Stimulated activated CD8-positive, alpha-beta memory T cell treated with anti-CD3 and anti-CD28 coated beads, Interleukin-4, amount 100 ng/mL, for 1 hour (primary cell): ENCODE measurements at places on chromosomes 2 and 18.

GRCh38 chr2:106168657-106169056 is 25.4 kb downstream of the UXS1 start:
- DNase-seq = no peak

DNA sequence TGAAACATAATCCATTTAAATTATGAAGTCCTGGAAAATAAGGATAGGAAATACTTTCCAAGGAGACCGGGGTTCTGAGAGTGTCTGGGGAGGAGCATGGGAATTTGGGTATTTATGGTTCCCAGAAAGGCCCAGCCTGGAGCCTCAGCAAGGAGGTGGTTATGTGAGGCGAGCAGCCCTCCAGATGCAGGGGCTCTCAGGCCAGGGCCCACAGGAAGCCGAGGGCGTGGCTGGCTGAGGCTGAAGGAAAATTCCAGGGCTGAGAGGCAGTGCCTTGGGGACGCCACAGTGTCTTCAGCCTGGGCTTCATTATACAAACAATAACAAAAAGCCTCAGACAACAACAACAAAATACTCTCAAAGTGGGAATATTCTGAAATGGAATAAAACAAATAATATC is 86.9 kb upstream of the SERPINE2 start:
- DNase-seq = no peak

DNA sequence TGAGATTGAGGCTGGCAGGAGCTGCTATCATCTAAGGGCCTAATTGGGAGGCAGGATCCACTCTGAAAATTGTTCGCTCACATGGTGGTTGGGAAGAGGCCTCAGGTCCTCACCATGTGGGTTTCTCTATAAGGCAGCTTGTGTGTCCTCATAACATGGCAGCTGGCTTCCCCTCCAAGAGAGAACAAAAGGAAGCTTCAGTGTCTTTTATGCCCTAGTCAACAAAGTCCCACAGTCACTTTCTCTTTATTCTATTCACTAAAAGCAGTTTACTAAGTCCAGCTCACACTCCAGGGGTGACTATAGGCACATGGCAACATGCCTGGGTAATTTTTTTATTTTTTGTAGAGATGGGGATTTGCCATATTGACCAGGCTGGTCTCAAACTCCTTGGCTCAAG is 5.8 kb upstream of the ITGAV start:
- no peak for DNase-seq

GRCh38 chr2:60480089-60480773 is 73.2 kb downstream of the BCL11A start:
- DNase-seq = no peak

- no peak for DNase-seq
These were observed 1267.8 kb downstream of the SUCLG1 start for GRCh38 chr2:83191316-83191715.

DNA sequence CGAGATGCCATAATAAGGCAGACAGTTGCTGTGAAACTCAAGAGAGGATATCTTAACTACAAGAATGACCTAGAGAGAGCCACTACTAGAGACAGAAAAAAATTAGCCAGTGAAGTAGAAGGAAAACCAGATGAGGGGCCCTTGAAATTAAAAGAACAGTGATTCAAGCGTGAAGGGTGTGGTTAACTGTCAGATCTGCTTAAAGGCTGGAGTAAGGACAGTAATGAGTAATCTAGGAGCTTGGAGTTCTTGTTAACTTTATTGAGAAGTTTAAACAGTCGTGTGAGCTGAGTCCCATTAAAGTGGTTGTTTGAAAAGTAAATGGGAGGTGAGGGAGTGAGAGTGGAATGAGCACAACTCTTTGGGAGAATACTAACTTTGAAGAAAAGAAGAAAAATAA is 21.3 kb downstream of the PIGN start:
- no peak for DNase-seq

DNA sequence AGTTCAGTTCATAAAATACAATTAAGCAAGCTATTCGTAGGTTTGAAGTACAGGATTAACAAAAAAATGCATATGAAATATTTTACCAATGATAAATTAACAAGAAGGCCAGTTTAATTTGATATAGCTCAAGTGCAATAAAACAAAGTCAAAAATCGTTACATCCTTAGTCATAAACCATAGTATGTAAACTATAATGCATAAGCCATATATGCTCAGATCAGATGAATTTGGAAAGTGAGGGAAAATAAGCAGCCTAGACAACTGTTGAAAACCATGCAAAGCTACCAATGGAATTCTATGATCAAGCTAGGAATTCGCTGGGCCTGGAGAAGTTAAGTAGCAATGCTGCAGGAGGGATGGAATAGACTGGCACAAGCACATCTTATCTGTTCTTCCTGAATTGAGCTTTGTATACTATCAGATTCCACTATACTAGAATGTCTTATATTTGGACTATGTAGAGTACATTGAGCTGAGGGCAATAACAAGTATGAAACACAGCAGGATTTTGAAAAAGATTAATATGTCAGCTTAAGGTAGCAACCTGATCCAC is 682.0 kb downstream of the IRS1 start:
- no peak for DNase-seq

DNA sequence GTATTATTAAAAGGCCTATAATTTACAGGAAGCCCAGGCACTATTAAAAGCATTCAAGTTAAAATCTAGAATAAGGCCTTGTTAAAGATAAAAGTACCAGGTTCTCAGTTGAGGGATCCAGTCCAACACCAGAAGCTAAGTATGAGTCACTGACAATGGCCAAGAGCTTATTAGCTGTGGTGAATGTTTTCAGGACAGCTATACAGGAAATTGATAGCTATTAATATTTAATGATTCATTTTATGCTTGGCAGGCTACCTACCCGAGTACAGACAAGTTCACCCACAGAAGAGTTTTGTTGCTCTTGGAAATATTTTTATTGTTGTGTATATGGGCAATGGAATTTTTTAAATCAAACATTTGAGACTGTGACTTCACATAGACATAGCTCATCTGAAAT is 729.6 kb upstream of the ZNF804A start:
- DNase-seq = no peak

- no peak for DNase-seq
These were observed 98.0 kb upstream of the EFEMP1 start for GRCh38 chr2:56021579-56021978.

DNA sequence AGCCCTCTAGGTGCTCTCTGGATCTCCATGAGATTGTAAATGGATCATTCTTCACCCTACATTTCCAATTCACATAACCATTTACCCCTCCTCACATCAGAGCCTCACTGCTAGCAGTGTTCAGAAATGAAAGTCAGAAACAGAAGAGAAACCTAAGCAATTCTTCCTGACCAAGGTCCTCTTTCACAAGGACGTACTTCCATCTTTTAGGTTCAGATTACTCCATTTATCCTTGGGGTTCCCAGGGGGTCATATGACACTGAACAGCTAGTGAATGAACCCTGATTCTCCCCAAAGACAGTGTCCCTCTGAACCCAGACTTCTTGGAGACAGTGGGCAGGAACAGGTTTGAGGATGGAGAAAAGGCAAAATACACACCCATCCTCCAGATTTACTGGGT is 12.9 kb upstream of the MARCO start:
- DNase-seq = no peak

GRCh38 chr2:97858442-97858841 is 137.3 kb downstream of the TMEM131 start:
- DNase-seq = no peak

DNA sequence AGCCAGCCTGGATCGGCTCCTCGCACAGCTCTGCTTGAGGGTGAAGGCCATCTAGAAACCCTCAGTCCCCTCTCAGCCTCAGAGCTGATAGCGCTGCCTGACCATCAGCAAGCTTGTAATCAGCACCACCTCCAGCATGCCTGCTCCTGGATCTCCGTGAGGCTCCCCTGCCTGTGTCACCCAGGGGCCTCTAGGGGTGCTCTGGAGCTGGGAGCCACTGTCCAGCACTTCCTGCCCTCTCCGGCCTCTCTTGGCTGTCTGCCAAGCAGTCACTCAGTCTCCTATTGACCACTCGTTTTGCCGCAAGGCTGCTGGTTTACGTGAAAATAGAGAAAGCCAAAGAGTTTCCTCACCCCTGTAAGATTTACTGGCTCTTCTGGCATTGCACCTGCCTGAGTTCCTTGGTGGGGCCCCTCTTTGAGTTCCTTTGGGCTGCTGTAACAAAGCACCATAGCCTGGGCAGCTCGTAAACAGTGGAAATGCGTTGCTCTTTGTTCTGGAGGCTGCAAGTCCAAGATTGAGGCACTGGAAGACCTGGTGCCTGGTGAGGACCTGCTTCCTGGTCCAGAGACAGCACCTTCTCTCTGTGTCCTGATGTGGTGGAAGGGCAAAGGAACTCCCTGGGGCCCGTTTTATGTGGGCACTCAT is 17.9 kb downstream of the CAPN10 start:
- DNase-seq = no peak

DNA sequence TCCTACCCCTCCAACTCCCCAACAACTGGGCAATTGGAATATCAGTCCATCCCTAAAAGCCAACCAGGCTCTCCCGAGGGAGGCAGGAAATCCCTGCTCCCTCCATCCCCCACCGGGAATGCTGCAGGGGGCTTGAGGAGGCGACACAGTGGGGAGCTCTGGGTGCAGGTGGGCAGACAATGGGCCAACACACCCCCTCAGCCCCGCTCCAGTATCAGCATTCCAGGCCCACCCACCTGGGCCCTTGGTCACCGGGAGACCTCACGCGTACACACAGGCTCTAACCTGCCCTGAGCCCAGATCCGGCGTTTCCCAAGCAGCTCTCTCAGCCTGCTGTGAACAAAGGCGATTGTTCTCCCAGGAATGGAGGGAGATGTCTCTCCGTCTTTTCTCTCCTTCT is 37.6 kb upstream of the FZD7 start:
- no peak for DNase-seq

DNA sequence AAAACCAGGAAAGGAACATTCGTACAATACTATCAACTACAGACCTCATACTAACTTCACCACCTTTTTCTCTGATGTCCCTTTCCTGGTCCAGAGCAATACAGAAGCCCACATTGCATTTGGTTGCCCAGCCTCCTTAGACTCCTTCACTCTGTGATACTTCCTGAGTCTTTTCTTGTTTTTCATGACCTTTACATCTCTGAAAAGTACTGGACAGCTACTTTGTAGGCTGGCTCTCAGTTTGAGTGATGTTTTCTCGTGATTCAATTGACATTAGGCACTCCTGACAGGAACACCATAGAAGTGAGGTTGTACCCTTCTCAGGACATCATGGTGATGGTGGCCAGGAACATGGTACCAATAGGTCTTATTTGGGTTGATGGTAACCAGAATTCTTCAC is 185.9 kb upstream of the SLC39A10 start:
- DNase-seq = no peak

GRCh38 chr18:59419386-59419785 is 60.3 kb upstream of the LMAN1 start:
- DNase-seq = no peak

DNA sequence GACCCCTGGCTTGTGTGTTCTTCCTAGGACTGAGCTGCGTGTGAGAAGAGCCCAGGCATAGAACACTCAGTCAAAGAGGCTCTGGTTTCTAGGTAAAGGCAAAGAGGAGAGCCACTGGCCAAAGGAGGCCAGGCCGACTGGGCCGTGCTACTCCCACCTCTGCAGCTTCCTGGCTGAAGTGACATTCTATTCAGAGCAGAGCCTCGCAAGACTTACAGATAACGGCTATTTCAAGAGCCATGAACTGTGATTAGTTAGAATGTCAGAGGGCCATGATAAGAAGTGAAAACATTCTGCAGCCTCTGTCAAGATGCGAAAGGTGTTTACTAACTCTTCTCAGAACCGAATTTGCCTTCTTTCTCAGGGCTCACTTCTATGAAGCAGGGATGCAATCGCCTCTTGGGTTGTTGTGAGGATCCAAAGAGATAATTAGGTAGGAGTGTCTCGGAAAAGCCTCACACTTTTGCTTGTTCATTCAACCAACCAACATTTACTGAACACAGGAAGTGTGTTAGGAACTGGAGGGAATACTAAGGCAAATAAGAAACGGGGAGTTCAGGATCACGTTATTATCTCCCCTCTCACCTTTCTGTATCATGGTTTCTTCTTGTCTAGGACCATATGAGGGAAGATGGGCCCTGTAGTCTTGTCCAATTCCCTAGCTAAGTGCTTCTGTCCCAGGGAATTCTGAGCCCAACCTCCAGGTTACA is 3.4 kb upstream of the DNAJC5G start:
- no peak for DNase-seq

DNA sequence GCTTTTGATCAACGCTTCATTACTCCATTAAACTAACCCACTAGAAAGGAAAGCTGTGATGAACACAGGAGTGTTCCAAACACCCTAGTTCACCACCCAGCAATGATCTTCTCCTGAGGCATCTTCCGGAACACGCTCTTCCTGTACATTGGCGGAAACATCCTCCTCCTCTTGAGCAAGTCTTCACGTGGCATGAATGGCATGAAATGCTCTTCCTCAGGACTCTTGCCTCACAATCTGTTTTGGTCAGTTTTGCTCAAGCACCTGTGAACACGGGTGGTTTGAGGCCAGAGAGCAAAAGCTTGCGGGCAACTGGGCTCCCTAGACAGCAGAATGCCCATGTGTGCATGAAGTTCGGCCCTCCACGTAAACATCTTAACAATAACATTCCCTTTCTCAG is 734.2 kb upstream of the SALL3 start:
- DNase-seq = no peak

DNA sequence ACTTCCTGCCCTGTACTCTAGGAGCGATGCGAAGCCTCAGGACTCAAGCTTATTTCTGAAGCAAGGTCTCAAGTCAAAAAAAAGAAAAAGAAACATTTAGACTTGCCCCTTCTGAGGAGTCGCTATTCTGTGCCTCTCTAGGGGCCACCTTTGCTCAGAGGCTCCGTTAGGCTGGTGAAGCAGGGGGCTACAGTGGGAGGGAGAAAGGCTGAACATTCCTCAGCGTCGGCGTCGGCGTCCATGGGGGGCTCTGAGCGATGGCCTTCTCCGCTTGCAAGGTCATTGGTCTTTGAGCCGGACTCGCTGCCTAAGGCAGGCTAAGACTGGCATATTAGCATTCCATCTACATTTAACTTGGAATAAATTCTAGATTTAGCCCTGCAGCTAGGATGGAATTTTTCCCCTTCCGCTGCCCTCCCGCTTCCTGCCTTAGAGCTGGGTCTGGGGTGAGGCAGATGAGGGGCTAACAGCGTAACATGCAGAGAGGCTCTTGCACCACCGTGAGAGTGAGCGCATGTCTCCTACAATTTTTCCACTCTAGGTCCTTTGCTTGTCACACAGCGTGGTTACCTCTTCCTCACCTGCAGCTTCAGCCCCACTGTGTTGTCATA is 53.6 kb upstream of the ATL2 start:
- DNase-seq = no peak

DNA sequence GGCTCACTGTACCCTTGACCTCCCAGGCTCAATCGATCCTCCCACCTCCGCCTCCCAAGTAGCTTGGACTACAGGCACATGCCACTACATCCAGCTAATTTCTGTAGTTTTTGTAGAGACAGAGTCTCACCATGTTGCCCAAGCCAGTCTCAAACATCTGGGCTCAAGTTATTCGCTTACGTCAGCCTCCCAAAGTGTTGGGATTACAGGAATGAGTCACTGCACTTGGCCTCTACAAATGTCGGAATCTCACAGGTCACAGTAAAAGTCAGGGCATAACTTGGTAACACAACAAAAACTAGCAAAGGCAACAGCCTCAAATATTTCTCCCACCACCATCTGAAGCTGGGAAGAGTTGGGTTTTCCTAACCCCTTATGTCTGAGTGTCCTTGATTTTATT is 25.3 kb downstream of the SCG2 start:
- DNase-seq = no peak

GRCh38 chr2:149075105-149075504 is 36.6 kb downstream of the LYPD6B start:
- no peak for DNase-seq
